ENCODE measurements at places on chromosomes 2 and 18. TPM values are rescaled to one million over a fixed set of nuclear protein-coding genes. Genes with fewer than 3 reads are reported as not detected.

DNA sequence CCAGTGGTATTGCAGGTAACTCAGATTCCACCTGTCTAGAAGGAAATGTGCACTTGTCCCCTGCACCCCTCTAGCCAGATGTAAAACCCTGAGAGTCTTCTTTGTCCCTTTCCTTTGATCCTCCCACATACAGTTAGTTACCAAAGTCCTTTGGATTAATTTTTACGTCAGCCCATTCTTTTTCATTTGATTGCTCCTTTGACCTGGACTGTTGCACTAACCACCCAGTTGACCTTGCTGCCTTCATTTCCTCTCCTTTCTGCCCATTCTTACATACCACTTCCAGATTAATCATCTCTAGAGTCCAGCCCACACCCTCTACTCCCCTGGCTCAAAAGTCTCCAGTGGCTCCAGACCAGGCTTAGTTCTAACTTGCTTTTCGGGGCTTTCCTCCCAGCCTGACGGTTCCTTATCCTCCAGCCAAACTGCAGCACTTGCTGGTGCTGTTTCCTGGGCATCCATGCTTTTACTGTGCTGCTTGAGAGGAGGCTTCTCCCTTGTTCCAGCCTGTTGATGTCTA lies 99.3 kb downstream of the SPTBN1 start:
- DNase-seq: no peak

DNA sequence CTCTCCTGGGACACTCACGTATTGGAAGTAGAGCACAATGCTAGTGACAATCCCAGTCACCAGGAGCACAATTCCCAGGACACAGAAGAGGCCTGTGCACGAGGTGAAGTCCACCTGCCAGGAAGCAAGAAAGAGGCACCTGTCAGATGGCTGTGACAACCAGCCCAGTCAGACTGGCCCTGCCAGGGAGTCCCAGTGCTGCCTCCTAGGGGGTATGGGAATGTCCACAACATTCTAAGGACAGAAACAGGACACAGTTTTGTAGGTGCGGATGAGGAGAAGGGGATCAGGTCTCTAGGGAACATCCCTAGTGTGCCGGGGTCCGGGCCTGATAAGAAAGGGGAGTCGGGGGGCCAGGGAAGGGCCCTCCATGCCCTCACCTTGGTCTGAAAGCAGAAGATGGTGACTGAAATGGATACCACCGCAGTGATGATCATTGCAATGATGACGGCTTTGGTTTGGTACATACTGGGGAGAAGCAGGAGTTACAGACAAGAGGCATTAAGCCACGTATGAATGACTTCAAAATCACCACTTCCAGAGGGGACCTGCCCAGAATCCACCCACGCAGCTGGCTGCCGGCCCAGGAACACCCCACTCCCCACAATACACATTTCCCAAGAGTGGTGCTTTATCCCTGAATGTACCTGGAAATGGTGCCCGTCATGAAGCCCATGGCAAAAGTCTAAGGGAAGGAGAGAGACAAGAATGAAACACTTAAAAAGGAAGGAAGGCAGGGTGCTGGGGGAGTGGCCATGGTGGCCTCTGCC lies 6.9 kb downstream of the PNKD start:
- no peak for DNase-seq

DNA sequence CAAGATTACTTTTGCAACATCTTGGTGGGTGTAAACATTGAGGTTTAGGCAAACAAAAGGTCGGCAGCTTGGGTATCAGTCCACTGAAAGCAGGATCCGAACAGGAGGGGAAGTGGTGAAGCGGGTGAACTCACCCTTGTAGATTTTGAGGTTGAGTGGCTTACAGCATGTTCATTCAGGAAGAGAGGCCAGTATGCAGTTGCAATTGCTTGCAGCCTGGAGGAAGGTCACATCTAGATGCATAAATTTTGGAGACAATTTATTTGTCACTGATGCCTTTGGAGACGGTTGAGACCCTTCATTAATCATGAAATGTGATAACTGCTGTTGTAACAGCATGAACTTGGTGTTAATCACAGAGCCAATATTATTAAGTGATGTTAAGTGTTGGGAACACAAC lies 131.1 kb downstream of the LTBP1 start:
- no peak for DNase-seq

DNA sequence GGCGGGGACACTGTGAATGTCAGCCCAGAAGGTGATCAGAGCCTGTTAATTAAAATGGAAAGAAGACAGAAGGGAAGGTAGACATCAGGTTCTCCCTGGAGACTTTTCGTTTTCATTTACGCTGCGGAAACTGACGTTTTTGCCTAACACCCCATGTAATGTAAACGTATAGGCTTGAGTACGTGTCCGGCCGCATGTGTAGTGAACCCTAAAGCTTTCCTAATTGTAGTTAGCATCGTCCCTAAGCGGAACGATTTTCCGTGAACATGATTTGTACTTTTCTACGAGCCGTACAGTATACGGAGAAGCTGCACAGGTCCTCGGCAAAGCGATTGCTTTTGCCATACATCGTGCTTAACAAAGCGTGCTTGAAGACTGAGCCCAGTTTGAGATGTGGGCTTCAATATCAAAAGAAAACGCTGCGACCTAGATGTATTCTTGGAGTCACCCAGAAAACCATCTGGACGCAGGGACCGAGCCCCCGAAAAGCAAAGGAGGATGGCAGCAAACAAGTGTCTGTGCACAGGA lies 284 bp downstream of the TIMM21 start:
- DNase-seq: peak; percentile 26

DNA sequence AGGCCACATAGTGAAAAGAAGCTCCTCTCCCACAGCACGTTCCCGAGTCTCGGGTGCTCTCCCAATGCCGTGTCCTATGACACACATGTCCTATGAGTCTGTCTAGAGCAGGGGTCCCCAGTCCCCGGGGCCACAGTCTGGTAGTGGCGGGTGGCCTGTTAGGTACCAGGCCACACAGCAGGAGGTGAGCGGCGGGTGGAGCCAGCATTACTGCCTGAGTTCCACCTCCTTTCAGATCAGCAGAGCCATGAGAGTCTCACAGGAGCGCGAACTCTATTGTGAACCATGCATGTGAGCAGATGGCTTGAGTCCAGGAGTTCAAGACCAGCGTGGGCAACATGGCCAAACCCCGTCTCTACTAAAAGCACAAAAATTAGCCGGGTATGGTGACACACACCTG lies 112.6 kb downstream of the ZBTB7C start:
- no peak for DNase-seq

DNA sequence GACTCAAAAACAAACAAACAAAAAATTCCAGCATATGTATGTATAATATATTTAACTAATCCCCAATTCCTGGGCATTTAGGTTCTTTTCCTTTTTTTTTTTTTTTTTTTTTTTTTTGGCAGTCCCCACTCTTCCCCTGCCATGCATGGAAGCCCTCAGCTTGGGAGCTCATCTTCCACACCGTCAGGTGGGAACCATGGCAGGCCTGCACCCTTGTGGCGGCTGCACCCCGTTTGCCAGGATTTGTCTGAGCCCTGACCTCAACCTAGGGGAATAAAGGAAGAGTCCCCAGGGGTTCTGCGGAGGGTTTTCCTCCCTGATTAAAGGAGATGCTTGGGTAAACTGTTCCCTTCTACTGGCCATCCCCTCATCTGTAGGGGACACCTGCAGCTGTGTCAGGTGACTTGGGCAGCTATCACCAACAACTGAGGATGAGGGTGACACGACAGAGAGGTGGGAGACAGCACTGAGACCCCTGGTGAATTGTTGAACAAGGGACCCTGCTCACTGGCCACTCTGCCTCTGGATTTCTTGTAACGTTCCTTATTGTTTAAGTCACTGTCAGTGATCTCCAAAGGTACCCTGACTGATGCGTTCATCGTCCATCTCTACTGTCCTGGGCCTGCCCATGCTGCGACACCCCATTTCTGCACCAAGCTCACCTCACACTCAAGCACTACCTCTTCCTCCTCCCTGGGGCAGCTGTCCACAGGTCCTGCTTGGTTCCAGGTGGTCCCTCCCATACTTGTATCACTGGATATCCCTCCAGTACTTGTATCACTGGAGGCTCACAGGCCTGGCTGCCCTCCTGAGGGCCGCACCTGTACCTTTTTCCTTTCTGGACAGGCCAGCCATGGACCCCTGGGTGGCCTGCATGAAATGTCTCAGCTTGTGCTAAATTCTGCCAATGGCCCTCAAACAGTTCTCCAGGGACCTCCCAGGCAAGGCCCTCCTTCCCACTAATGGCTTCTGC lies 14.5 kb downstream of the TMEM185B start:
- no peak for DNase-seq

DNA sequence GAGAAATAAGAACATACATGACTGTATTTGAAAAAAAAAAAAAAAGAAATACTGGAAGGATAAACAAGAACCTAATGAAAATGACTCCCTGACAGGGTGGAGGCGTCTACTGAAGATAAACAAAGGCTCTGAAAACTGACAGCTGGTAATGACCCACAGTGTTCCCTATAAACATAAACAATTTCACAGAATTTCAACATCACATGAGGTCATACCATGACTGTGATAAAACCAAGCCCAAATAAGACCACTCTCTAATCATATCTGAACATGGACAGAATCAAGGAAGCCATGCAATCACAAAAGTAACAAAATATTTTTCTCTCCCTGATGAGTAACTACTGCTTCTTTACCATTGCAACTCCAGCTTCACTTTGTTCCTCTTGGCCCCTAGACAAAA lies 159.3 kb downstream of the FAM124B start:
- DNase-seq: no peak

DNA sequence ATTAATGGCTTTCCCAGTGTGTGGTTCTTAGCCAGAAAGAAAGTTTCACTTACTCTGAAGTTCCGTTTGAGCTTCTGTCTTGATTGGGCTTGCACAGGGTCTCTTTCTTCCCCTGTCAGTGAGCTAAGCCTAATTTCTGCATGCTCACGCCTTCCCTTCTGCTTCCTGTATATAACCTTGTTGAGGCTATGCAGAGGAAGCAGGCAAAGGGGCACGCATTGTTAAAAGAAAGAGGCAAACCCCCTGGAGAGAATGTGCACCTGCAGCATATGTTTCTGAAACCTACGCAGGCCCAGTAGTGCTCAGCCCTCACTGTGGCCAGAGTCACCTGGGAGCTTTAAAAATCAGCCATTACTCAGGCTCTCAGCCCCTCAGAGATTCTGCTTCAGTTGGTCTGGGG lies 14.5 kb upstream of the PLA2R1 start:
- no peak for DNase-seq

GRCh38 chr2:228227466-228227865 lies 46.0 kb upstream of the SPHKAP start:
- DNase-seq: no peak

- DNase-seq: no peak
Observed at GRCh38 chr2:215863687-215864086, 149.7 kb downstream of the MREG start.

GRCh38 chr18:50053111-50053510 lies 141.8 kb downstream of the MYO5B start:
- no peak for DNase-seq

DNA sequence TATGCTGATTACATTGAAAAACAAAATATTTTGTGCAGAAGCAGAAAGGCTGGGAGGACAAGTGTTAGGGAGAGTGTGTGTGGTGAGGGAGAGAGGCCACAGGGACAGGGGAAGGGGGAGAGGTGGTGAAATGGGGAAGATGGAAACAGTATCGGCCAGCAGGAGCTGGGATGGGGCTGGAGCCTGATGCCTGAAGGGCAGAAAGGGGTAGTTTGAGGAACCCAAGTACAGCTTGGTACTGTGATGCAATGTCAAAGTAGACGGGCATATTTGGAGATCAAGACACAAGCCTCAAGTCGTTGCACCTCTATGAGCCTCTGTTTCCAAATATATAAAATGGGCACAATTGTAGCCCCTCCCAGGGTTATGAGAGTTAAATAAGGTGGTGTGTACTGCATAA lies 152.1 kb downstream of the LPIN1 start:
- DNase-seq: no peak

The GAREM2 gene
- 15.1 TPM for total RNA-seq

The MAP3K19 gene
- total RNA-seq: not detected

The LRP1B gene
- total RNA-seq: not detected

Measured in neural progenitor cell (in vitro differentiated cells).